ENCODE measurements at places on chromosomes 1 and 21.
A peak's percentile ranks its signal among the peaks of the same experiment; 100 is the strongest.

DNA sequence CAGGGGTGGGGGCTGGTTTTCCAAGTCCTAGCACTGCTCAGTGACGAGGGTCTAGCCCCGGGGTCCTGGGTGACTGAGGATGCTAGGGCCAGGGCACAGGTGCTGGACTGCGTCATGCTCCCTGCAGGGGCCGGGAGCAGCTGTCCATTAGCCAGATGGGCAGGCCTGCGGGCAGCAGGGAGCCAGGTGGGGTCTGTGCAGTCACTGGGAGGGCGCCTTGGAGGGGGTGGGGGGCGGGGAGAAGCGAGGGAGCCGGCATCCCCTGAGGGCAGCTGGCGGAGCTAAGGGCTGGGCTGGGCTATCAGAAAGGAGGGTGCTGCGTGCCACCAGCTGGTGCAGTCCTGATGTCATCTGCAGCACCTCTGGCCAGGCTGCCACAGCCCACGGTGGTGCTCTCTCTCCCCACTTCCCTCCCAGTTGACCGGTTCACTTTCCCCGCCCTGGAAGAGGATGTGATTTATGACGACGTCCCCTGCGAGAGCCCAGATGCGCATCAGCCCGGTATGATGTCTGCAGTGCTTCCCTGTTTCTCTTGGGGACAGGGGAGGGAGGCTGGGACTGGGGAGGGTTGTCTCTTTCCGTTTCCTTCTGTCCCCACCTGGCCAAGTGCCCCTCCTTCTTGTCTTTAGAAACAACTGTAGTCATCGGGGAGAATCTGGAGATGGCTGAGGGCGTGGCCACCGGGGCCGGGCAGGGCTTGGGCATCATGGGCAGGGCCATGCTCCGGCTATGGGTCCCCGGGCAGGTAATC lies 63.8 kb downstream of the ARHGEF10L start:
- no peak for DNase-seq

DNA sequence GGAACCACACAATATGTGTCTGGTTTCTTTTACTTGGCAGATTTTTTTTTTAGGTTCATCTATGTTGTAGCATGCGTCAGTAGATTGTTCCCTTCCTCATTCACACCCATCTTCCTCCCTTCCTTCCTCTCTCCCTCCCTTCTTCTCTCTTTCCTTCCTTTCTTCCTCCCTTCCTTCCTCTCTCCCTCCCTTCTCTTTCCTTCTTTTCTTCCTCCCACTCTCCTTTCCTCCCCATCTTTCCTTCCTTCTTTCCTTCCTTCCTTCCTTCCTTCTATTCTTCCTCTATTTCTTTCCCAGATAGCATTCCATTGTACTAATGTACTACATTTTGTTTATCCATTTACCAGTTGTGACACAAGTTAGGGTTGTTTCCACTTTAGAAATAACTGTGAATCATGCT lies 218.0 kb downstream of the RGS7 start:
- no peak for DNase-seq

DNA sequence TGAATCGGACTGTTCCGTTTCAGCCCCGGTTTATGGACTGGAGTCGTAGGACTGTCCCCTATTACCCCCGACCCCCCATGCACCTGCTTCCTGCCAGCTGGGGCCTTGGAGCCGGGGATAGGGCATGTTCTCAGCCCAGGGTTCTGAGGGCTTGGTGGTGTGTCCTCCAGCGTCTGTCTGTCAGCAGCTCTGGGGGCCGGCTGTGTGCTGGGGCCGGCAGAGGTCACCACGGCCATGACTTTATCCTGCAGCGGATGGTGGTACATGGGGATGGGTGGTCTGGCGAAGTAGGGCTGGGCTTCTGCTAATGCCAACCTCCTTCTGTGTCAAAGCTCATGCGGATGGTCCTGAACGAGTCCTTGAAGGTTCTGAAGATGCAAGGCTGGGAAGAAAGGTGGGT lies 5.5 kb downstream of the RRP1 start:
- no peak for DNase-seq

GRCh38 chr1:74481607-74482006 lies 30.8 kb downstream of the LRRC53 start:
- no peak for DNase-seq

GRCh38 chr1:184075055-184076029 lies 23.8 kb downstream of the TSEN15 start:
- peak; percentile 23 for DNase-seq

DNA sequence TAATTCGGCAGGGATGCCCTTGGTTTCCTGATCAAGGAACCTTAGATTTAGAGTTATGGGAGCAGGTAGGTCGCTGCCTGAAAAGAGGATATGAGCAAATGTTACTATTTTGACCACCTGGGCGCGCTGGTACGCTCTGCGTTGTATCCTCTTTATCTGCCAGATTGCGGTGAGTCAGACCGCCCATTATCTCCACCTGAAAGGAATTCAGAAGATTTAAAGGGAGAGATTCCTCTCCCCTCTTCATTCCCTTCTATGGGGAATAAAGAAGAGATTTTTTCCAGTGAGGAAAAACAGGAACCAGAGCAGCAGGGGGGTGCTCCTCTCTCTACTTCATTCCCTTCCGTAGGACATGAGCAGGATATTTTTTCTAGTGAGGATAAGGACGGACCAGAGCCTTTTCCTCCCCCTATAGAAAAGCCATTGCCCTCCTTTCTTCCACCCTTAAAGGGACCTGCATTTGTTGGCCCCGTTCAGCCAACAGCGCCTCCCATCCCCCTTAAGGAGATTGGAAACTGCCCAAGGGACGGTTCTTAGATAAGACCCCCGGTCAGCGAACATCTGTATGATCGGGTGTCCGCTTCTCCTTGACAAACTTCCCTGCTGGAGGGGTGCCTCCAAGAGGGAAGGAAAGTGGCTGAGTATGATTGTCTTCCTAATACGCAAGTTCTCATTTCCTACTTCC lies 34.1 kb downstream of the CLCA1 start:
- no peak for DNase-seq

DNA sequence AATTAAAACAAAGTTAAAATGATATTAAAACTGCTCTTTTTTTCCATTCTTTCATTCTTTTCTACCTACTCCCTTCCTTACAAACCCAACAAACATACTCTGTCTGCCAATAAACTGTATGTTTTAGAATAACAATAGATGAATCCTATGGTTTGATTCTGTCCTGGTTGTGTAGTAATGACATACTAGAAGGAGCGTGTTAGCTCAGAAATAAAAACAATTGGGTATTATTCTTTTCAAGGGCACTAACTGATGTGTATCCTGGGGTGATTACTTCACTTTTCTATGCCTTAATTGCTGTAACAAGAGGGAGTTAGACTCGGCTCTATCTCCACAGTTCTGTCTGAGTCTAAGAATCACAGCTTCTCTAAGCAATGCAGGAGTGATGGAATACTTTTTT lies 194.4 kb downstream of the GIPC2 start:
- DNase-seq, result no peak

DNA sequence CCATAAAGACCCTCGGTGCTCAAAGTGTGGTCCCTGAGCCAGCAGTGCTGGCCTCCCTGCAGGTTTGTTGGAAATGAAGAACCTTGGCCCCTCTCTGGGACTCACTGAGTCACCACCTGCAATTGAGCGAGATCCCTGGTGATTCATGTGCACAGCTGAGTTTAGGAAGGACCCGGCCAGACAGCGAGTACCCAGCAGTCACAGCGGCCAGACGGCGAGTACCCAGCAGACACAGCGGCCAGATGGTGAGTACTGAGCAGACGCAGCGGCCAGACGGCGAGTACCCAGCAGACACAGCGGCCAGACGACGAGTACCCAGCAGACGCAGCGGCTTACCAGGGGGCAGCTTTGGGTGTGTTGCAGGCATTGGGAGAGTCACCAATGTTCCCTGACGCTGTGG lies 123.8 kb downstream of the PRDM16 start:
- no peak for DNase-seq

DNA sequence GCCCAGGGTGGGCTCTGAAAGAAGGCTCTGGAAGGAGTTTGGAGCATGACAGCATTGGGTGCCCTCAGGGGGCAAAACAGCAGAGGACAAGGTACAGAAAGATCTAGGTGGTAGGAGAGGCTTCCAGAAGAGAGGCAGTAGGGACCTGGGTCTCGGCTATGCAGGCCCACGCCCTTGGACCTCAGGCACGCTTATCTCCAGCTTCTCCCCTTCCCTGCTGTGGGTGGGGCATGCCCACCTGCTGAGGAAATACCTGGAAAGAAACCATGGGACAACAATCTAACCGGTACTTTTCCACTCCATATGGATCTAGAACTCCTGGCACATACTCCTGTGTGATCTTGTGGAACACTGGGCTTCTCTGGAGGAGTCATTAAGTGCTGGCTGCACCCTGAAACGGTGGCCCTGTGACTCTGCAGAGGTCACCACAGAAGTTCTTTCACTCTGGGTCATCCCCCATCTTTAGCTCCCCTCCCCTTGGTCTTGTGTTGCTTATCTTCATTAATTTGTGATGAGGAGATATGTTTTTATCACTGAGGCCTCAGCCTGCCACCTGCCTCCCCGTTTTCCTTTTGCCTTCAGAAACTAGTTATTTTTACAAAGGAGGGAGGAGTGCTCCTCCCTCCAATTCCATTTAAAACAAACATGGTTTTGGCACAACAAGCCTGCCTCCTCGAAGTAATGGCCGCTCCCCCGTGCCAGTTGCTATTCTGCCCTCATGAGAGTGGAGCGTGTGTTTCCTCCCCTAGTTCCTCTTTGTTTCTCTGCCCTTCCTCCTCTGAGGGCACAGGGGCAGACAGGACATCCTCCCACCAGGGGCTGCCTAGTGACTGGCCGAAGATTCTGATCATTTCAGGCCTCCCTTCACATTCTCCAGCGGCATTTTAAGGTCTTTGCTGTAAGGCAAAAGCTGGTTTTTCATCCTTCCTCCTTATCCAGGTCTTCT lies 78.0 kb upstream of the ATP5PO start:
- DNase-seq, result no peak

DNA sequence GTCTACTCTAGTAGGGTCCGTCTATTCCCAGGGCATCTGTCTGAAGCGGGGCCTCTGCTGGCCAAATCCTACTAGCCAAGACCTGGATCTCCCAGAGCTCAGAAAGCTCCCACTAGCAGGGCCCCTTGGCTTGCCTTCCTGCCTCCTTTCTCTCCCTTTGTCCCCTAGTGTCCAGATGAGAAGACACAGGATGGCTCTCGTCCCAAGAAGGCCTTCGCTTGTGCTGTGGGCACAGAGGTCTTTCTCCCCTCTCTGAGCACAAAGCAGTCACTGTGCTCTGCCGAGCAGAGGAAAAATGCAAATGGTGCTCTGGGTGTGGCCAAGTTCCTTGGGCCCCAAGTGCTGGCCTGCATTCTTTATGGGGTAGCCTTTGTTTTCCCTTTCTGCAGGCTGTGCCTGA lies 13.0 kb upstream of the GPR137B start:
- DNase-seq, result no peak

GRCh38 chr1:210360852-210361477 lies 32.3 kb downstream of the HHAT start:
- peak; percentile 22 for DNase-seq

- DNase-seq, result no peak
These were observed 334.2 kb upstream of the SNX7 start for GRCh38 chr1:98327220-98327861.

GRCh38 chr21:25944672-25945213 lies 210.0 kb downstream of the GABPA start:
- DNase-seq, result no peak

DNA sequence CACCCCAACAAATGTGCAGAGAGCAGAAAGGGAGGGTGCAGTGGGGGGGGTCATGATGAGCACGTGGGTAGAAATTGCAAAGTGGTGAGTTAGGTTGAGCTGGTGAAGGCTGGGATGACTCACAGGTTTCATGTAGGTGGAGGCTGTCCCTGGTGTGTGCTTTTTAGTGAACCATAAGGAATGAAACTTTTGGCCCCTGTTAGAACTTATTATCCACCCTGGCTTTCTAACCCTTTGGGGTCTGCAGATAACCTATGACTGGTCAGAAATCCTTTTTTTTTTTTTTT lies 46.9 kb downstream of the DOP1B start:
- DNase-seq, result no peak

DNA sequence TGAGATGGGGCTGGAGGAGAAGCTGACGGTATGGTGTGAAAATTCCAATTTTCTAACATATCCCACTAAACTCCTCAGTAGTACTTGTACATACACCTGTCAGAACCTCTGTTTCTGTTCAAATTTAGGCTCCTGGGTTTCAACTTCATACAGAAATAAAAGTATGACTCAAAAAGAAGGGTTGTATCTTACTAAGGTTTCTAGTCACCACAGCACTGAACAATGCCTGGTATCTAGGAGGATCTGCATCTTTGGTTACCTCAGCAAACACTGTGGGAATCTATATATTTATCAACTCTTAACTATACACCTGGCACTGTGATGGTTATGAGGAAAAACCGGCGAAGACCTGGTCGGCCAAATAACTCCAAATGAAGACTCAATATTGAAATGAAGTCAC lies 13.8 kb downstream of the RBM34 start:
- DNase-seq, result no peak

GRCh38 chr1:61322769-61323168 lies 240.4 kb downstream of the NFIA start:
- DNase-seq, result no peak

DNA sequence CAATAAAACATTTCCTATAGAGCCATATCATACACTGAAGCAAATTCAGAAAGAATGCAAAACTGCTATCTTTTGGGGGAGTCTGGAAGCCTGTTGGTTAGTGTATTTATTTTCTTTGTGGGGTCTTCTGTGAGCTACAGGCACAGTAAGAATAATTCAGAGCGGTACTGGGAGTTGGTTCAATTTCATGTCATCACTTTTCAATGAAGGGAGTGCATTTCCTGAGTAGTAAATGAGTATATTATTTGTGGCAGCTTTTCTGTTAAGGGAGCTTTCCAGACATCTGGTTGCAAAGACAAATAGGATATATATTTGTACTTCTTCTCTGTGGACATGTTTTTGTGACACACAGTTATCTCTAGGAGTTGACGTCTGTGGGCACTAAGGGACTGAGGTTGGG lies 130.6 kb downstream of the HUNK start:
- no peak for DNase-seq

DNA sequence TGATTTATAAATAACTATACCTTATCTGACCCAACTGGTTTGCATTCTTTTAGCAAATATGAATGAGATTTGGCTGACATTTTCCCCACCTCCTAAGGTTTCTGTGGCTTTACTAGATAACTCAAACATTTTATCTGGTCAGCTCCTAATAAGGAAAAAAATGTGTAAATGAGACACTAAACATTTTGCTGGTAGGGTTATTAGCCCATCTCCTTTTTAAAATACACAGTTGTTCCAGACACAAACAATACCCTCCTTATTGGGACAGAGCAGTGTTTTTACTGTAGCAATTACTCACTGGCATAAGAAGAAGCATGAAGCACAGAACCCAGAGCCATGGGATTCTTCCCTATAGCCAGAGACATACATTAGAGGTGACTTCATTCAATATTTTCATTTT lies 53.8 kb upstream of the NUF2 start:
- no peak for DNase-seq

GRCh38 chr21:46229133-46229922 lies 754 bp upstream of the LSS start:
- DNase-seq, result peak; percentile 38

DNA sequence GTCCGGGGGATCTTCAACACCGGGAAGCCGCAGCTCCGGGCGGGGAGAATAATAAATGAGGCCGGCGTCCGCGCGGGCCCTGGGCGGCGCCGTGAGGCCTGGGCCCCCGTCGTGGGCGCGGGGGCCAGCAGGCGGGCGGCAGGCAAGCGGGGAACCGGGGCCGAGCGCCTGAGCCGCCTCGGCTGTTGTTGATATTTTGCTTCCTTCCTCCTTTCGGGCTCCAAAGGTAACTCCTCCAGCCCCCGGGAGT lies at the start of gene MEF2D:
Gene MEF2D (minus strand): TSS at position 233 of the 250 bp plus-strand sequence. CDS start 17,483 bp downstream, outside the sequence.
- DNase-seq, result no peak
